Dorsolateral prefrontal cortex (tissue), 122 donors: ENCODE measurements at places on chromosomes 7 and 10. TPM values are rescaled to one million over a fixed set of nuclear protein-coding genes. Genes with fewer than 3 reads are reported as not detected.

CCDC3 gene
- 58.4 TPM for total RNA-seq

ARHGAP22 gene
- total RNA-seq: 26.6 TPM

MYO1G gene
- total RNA-seq: 0.68 TPM

LGI1 gene
- 97.8 TPM for total RNA-seq

EDRF1 gene
- 27.2 TPM for total RNA-seq

ELFN1 gene
- total RNA-seq: 3.6 TPM

CAV1 gene
- 10.2 TPM for total RNA-seq

GPR158 gene
- 46.7 TPM for total RNA-seq

C10orf53 gene
- total RNA-seq: not detected

DNA sequence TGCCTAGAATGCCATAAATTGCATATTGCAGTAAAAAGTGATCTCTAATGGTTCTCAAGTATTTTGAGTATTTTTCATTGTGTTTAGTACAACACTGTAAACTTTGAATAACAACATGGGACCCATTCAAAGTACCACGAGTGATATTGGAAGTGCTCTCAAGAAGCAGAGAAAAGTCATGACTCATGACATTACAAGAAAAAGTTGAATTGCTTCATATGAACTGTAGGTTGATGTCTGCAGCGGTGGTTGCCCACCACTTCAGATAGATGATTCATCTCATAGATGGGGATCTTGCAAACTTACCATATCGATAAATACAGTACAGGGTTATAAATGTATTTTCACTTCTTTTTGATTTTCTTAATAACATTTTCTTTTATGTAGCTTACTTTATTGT lies 33.9 kb downstream of the ENTPD1 start:
- DNase-seq: no peak

DNA sequence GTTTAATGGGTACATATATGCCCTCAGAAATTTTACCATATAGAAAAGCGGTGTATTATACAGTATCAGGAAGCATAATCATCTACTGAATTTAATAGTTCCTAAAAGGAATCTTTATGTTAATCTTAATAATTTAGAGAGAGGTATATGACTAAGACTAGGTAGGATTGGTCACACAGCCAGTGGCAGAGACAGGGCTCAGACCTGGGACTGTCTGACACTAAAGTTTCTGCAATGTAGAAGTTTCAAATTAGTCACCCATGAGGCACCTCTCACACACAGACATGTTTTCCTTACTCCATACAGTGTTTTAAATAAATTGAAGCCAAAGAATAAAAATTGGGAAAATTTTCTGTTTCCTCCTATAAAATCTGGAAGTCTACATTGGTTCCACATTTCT lies 72.8 kb upstream of the ADRA2A start:
- no peak for DNase-seq

GRCh38 chr10:45199205-45199740 lies 116.1 kb downstream of the OR13A1 start:
- no peak for DNase-seq

DNA sequence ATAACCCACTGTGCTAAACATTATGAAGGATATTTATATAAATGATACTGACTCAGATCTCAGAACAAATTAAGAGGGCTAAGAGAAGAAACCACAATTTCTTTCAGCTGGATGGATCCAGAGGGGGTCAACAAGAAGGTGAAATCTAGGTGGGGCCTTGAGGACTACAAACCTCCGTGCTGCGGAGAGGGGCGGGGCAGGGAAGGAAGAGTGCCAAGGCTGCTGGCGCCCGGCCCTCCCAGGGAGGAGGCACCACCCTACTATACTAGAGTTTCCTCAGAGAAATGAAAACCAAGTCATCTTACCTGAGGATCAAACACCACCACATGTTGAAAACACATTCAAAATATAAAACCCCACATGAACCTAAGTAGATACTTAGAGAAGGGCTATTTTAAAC lies 29.3 kb upstream of the CRYGN start:
- no peak for DNase-seq

DNA sequence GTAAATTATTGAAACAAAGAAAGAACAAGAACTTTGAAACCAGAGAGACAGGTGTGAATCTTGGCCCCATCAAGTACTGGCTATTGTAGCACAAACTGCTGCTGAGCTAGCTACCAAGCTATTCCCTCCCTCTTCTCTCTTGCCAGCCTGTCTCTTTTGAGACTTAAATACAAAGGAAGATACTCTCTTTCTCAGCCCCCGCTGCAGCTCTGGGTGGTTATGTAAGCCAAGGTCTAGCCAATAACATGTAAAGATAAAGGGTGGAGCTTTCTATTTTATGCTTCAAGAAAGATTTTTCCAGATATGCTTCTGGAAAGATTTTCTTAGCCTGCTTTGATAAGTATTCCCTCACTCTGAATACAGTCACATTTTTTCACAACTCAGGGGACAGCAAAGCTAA lies 17.2 kb downstream of the BAZ1B start:
- no peak for DNase-seq

GRCh38 chr7:7654964-7655715 lies 14.6 kb downstream of the UMAD1 start:
- no peak for DNase-seq

GRCh38 chr10:22686347-22686746 lies 28.0 kb downstream of the PIP4K2A start:
- DNase-seq: no peak

- DNase-seq: no peak
Measured at GRCh38 chr10:117134306-117135025, 3.6 kb downstream of the VAX1 start.

- DNase-seq: no peak
Measured at GRCh38 chr10:101832325-101832771, 11.3 kb downstream of the KCNIP2 start.

DNA sequence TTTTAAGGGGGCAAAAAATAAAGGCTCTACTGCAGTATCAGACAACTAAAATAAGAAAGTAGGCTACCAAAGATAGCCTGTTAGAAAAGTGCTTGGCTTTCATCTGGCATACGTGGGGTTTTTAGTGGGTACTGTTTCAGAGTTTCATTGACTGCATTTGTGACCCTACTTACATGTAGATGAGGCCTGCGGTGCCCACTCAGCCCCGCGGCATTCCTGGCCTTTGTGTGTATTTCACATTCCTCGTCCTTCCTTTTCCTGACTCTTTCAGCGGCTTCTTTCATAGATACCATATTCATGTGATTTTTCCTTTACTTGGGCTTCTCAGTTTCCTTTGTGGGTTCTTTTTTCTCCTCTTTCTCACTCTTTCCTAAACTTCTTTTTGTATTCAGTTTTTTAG lies 50.7 kb downstream of the UBE3C start:
- DNase-seq: no peak

DNA sequence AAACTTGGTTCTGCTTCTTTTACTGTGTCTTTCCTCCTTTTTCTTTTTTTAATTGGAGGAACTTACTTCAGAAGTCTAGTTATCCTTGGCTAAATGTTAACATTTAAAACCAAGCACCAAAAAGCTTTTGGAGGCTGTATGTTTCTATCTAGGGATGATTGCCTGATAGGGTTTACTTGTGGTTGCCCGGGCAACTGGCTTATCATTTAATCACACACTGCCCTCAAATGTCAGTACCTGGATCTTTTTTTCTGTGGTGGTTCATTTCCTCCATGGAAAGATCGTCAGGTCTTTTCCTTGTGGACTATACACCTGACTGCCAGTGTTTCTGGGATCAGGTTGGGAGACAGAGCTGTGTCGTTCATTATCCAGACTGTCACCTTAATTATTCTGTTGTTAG lies 173.2 kb downstream of the WNT2 start:
- DNase-seq: no peak
